ENCODE measurements at places on chromosomes 1 and 21. TPM values are rescaled to one million over a fixed set of nuclear protein-coding genes. Genes with fewer than 3 reads are reported as not detected.

The LCE2A gene
- total RNA-seq, result not detected

The S100A14 gene
- total RNA-seq, result 0.33 TPM

The CYP2J2 gene
- total RNA-seq, result 0.29 TPM

The LRRC53 gene
- total RNA-seq, result not detected

The NBPF4 gene
- total RNA-seq, result not detected

The DNAI4 gene
- 5.4 TPM for total RNA-seq

The TMEM61 gene
- total RNA-seq, result not detected

The MAP3K7CL gene
- total RNA-seq, result 23.3 TPM

The NBPF6 gene
- not detected for total RNA-seq

The GCSAML gene
- total RNA-seq, result not detected

The PDIK1L gene
- 4.4 TPM for total RNA-seq

The BCAN gene
- total RNA-seq, result not detected

The DPT gene
- 1.8 TPM for total RNA-seq

The MAST2 gene
- 29.8 TPM for total RNA-seq

The HSF2BP gene
- total RNA-seq, result 1.6 TPM

The FMOD gene
- total RNA-seq, result 1.6 TPM

The MCOLN3 gene
- 5.8 TPM for total RNA-seq

The SH3D21 gene
- 4.7 TPM for total RNA-seq

The SMPDL3B gene
- not detected for total RNA-seq

The OLFML3 gene
- total RNA-seq, result 139 TPM

The TNFSF18 gene
- under 0.01 TPM for total RNA-seq

The KCNH1 gene
- total RNA-seq, result 0.15 TPM

The C1orf141 gene
- total RNA-seq, result not detected

The LRP8 gene
- 3.3 TPM for total RNA-seq

The KCNAB2 gene
- total RNA-seq, result 3.3 TPM

The RGSL1 gene
- not detected for total RNA-seq

The FAM151A gene
- not detected for total RNA-seq

The IVNS1ABP gene
- total RNA-seq, result 23.5 TPM

The FCAMR gene
- not detected for total RNA-seq

The RASSF5 gene
- total RNA-seq, result 2.8 TPM

The KCNJ10 gene
- total RNA-seq, result under 0.01 TPM

The CNIH3 gene
- total RNA-seq, result 15.7 TPM

The AJAP1 gene
- total RNA-seq, result not detected

The ZNF593OS gene
- not detected for total RNA-seq

The TMEM200B gene
- total RNA-seq, result 22.8 TPM

The SERTAD4 gene
- total RNA-seq, result 0.29 TPM

The CACNA1S gene
- total RNA-seq, result not detected

The AGBL4 gene
- not detected for total RNA-seq

The PYHIN1 gene
- total RNA-seq, result not detected

The ADAM30 gene
- total RNA-seq, result not detected

The GBP5 gene
- 0.17 TPM for total RNA-seq

The PSMB2 gene
- total RNA-seq, result 31.3 TPM

The FCER1G gene
- total RNA-seq, result not detected

The CRYAA gene
- total RNA-seq, result not detected

The CD5L gene
- not detected for total RNA-seq

The CD2 gene
- under 0.01 TPM for total RNA-seq

The C1orf116 gene
- not detected for total RNA-seq

The LCE1A gene
- not detected for total RNA-seq

The SLAMF8 gene
- total RNA-seq, result not detected

The KANK4 gene
- total RNA-seq, result not detected

The AKR7A3 gene
- 1.2 TPM for total RNA-seq

The IL12RB2 gene
- total RNA-seq, result not detected

The SFT2D2 gene
- 58.2 TPM for total RNA-seq

The FCGR3A gene
- not detected for total RNA-seq

The LAPTM5 gene
- not detected for total RNA-seq

The PGLYRP4 gene
- total RNA-seq, result not detected

All from smooth muscle cell of trachea (primary cell).